Upper lobe of left lung (tissue), 6 donors: ENCODE measurements at places on chromosomes 4 and X. TPM values are rescaled to one million over a fixed set of nuclear protein-coding genes. Genes with fewer than 3 reads are reported as not detected.

GBA3 gene
- 1.6 TPM for total RNA-seq

AREG gene
- 52.8 TPM for total RNA-seq

TLR1 gene
- 18.5 TPM for total RNA-seq

CLCN4 gene
- total RNA-seq: 5.2 TPM

ANTXR2 gene
- 34.2 TPM for total RNA-seq

FOXR2 gene
- total RNA-seq: not detected

PRPS2 gene
- 18.1 TPM for total RNA-seq

C4orf51 gene
- not detected for total RNA-seq

MAGEA12 gene
- total RNA-seq: not detected

ASB5 gene
- not detected for total RNA-seq

MAB21L2 gene
- not detected for total RNA-seq
